ENCODE measurements at places on chromosomes 12 and 14.

DNA sequence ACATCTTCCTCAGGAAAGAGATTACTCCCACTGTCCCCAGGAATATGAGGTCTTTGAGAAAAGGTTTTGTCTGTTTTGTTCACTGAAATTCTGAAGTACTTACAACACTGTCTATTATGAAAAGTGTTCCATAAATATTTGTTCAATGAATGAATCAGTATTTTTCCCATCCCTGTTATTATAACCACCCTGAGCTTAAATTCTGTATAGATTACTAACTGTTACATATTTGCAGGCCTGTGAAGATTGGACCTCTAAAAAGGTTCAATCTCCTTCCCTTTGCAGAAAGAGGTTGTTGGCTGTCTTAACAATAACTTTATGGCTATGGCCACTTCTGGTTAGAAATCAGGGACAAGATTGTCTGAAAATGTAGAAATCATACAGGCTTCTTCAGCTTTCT, 174.5 kb upstream of the NPAS3 start:
- no peak for DNase-seq

- DNase-seq = no peak
Measured at GRCh38 chr12:52221912-52222457, 11.1 kb upstream of the KRT7 start.

GRCh38 chr14:72929316-72930080, 3.2 kb downstream of the DCAF4 start:
- DNase-seq = no peak

GRCh38 chr12:130677957-130678558, 38.0 kb downstream of the RIMBP2 start:
- DNase-seq = no peak

GRCh38 chr12:55073043-55074022, 52.9 kb upstream of the OR9K2 start:
- peak; percentile 24 for DNase-seq

- DNase-seq = no peak
Measured at GRCh38 chr12:97306147-97306546, 156.5 kb upstream of the RMST start.

DNA sequence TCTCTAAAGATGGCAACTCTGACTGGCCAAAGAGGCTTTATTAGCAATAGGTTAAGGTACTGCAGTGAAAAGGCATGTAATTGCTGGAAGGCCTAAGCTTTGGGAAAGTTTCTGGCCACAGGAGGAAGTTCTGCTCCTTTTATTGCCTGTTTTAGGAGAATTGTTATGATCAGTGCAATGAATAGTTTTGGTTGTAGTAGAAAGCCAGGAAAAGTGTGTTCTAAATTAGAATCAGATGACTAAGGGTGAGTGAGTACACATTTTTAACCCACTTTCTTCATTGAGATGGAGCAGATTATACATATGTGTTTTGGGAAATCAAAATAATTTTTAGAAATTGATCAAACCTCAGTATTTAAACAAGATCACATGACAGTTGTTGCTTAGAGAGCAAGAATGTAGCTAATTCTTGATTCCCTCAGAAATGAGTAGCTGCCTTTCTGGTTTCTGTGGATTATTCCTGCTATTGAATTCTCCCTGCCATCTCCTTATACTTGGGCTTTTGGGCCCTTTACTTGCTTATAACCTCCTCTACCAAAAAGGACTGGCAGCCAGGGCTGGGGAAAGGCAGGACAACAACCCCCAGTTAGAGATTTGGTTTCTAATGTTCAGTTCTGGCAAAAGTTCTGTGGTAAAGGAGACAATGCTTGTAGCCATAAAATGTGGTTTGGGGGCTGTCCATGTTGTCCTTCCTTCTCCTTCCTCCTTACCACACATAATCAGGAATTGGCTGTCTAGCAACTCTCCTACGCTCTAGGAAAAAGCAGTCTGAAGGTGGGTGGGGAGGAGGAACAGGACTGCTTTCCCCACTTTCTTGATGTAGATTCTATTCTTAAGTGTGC, 217.1 kb downstream of the SLC38A4 start:
- DNase-seq = no peak

GRCh38 chr14:103000291-103000921, 56.9 kb downstream of the CDC42BPB start:
- DNase-seq = no peak

GRCh38 chr12:95674631-95675030, 115.9 kb downstream of the NTN4 start:
- DNase-seq = no peak

DNA sequence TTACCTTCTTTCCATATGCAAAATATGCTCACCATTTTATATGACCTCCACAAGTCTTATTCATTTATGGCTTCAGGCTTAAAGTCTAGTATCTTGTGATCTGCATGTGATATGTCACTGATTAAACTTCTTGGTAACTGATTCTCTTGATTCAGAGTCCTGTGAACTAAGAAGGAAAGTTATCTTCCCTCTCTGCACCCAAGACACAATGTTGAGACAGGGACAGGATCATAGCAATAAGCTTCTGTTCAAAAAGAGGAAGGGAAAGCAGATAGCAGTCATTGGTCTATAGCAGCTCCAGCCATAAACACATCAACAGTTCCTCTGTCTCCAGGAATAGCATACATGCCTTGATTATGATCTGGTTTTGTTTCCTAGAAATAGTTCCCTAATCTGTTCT, 103.1 kb downstream of the UNC79 start:
- DNase-seq = no peak

DNA sequence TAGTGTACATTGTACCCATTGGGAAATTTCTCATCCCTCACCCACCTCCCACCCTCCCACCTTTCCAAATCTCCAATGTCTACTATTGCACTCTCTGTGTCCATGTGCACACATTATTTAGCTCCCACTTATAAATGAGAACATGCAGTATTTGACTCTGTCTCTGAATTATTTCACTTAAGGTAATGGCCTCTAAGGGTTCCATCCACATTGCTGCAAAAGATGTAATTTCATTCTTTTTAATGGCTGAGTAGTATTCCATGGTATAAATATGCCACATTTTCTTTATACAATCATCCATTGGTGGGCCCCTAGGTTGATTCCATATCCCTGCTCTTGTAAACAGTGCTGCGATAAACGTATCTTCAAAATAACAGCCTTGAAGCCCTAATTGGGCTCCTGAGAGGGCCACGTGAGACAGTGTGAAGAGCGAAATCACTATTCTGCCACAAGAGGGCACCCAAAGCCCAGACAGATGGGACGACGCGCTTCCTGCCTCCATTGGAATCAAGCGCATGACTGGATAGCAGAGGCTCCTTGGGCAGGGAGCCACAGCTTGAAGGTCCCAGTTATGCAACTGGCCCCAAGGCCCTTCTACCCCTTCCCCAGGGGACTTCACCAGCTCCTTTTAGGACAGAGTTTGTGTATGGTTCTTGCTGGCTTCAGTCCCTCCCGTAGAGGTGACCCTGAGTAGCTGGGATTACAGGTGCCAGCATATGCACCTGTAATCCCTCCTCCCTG, 21.3 kb upstream of the CD27 start:
- DNase-seq = peak; percentile 78

GRCh38 chr12:32437095-32437515, 37.7 kb downstream of the FGD4 start:
- peak; percentile 62 for DNase-seq

- no peak for DNase-seq
Measured at GRCh38 chr14:24674204-24674970, 40.4 kb upstream of the GZMB start.

- DNase-seq = no peak
Measured at GRCh38 chr14:45838597-45838996, 585.6 kb upstream of the MIS18BP1 start.

GRCh38 chr12:14156606-14157005, 175.2 kb upstream of the GRIN2B start:
- DNase-seq = no peak

- no peak for DNase-seq
Measured at GRCh38 chr12:116964054-116965050, 53.6 kb downstream of the FBXW8 start.

GRCh38 chr12:115049614-115050013, 365.6 kb upstream of the TBX3 start:
- DNase-seq = no peak

DNA sequence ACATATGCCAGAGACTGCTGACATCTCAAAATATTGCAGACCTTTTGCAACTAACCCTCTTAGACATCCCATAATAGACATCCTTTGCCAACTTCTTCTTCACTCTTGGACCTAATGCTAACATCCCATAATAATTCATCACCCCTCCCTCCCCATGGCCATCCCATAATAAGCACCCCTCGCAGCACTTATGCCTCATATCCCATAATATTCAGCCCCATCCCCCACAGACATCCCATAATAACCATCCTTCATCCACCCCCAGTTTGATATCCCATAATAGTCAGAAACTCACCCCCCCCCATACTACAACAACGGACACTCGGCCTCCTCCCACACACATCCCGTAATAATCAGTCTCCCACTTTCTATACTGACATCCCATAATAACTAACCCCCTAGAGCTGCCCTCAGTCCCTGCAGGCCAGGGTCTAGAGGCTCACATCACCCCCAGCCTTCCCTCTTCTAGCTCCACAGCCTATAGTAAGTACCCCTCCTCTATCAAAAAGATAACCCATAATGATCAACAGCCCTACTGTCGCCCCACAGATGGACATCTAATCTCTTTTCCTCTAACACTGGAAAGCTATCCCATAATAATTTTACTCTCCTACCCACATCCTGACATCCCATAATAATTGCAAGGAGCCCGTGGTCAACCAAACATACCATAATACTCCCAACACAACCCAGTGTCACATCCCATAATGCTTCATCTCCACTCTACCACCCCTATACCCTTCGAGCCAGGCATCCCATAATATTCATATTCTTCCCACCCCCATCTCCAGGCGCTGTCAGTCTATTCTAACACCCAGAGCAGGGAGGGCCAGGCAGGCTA, 792 bp upstream of the CHD4 start:
- peak; percentile 74 for DNase-seq

GRCh38 chr12:89454080-89454848, 70.3 kb downstream of the GALNT4 start:
- DNase-seq = no peak

DNA sequence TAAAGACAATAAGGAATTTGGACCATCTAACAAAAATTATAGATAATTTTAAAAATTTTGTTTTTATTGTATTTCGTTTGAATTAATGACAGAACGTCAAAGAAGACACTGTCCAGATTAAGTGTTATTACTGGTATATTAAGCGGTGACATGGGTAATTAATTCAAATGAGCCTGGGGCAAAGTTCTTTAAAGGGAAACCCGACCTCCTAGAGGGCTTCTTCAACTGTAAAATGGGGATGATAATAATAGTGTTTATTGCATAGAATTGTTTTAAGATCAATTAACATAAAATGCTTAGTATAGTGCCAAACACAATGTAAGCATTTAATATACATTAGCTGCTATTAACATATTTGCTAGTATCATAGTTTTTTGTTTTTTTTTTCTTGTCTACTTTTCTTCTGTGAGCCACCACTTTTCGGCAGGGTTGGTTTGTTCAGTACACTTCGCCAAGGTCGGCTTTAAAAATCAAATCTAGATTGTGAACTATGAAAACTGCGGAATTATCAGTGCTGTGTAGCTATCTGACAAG, 514 bp upstream of the LARP4 start:
- no peak for DNase-seq

GRCh38 chr12:132450418-132451171, 39.4 kb upstream of the FBRSL1 start:
- no peak for DNase-seq

- no peak for DNase-seq
Measured at GRCh38 chr12:57107456-57108155, 3.6 kb downstream of the STAT6 start.

DNA sequence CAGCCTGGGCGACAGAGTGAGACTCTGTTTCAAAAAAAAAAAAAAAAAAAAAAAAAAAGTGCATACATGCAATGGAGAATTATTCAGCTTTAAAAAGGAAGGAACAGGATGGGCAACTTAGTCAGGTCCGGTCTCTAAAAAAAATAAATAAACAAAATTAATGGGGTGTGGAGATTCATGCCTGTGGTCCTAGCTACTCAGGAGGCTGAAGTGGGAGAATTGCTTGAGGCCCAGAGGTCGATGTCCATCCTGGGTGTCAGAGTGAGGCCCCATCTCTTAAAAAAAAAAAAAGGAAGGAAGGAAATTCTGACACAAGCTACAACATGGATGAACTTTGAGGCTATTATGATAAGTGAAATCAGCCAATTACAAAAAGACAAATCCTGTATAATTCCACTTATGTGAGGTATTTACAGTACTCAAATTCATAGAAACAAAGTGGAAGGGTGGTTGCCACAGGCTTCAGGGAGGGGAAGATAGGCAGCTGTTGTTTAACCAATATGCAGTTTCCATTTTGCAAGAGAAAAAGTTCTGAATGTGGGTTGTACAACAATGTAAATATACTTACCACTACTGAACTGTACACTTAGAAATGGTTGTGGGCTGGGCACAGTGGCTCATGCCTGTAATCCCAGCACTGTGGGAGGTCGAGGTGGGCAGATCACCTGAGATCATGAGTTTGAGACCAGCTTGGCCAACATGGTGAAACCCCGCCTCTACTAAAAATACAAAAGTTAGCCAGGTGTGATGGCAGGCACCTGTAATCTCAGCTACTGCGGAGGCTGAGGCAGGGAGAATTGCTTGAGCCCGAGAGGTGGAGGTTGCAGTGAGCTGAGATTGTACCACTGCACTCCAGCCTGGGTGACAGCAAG, 12.3 kb upstream of the APOF start:
- DNase-seq = no peak

GRCh38 chr12:120720234-120720986, 5.2 kb upstream of the ACADS start:
- no peak for DNase-seq

- no peak for DNase-seq
Measured at GRCh38 chr14:95008445-95009217, 148.7 kb downstream of the DICER1 start.

DNA sequence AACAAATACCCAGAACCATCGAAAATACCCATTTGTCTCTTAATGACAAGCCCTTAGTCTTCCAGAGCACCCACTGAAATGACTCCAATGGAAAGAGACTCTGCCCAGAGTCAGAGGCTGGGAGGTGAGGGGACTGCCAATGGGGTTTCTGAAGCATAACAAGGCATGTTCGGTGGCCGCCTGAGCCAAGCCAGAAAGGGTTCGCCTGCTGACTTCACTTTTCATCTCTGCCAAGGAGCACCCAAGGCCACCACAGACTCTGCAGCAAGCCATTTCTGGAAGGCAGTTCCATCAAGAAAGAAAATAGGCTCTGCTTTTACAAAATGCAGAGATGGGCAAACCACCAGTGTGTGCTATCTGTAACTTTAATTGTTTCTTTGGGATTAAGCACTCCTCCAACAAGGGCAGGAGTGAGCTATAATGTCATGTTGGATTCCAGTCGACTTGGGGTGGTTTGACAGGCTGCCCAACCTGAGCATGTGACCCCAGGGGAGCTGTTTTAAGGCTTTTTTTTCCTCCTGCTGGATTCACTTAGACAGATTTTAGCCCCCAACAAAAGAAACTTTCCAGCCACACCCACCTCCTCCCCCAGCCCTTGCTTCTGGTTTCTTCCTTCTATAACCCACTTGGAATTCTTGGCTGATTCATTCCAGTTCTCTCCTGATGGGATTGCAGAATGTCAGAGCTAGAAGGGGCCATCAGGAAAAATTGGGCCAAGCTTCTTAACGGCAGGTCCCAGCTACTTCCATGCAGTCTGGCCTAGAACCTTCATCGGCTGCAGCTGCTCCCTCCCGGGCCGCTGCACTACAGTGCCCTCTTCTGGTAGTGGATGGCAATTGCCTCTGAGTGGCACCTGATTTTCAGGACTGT, 24.1 kb downstream of the CKAP4 start:
- DNase-seq = no peak

GRCh38 chr14:105273062-105273461, 24.7 kb downstream of the BTBD6 start:
- no peak for DNase-seq

- DNase-seq = no peak
Measured at GRCh38 chr14:74912111-74912510, 10.9 kb downstream of the RPS6KL1 start.
